Keratinocyte (primary cell): ENCODE measurements at places on chromosomes 7 and 10.

GRCh38 chr10:16724509-16724908 lies 92.7 kb downstream of the RSU1 start:
- no peak for DNase-seq

- DNase-seq: no peak
Observed at GRCh38 chr10:125871338-125871737, 9.8 kb downstream of the DHX32 start.

DNA sequence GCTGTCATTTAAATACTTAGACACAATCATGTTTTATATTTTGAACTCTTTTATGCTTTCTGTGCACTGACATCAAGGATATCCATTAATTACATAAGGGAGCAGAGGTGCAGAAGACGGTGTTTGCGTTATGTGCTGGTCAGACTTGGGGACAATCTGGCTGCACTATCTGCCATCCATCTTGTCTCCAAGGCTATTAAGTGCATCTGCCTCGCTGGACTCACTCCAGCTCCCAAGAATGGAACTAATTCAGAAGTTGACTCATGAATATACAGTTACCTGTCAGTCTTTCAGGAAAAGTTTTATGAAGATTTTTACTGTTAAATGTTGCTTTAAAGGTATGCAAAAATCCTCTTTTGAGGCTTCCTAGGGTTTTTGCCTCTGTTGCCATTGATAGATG lies 391.0 kb downstream of the SUGCT start:
- no peak for DNase-seq

- DNase-seq: no peak
Observed at GRCh38 chr7:134737566-134738345, 41.7 kb upstream of the CALD1 start.

GRCh38 chr7:99374111-99375064 lies at the start of gene ARPC1B:
Gene ARPC1B (plus strand): TSS chr7:99374730. CDS start chr7:99385715, 10,985 bp downstream.
- no peak for DNase-seq

DNA sequence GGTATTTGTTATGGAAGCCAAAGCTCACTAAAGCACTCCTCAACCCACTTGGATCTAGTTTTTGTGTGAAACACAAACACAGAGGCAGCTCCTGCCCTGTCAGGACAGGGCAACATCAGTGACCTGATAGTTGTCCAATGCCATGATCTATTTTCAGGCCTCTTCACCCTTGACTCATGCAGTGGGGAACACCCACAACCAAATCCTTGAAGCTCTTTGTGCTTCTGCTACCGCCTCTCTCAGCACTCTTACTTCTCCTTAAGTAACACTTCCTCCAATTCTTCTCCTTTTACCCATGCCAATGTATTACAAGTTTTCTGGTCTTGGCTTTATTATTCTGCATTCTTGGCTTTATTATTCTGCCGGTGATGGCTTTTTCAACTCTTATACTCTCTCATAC lies 425.3 kb downstream of the INHBA start:
- no peak for DNase-seq

- DNase-seq: no peak
Observed at GRCh38 chr10:101231092-101231491, 1.8 kb upstream of the LBX1 start.

GRCh38 chr7:93115796-93116195 lies 2.0 kb downstream of the SAMD9 start:
- DNase-seq: peak; percentile 15

DNA sequence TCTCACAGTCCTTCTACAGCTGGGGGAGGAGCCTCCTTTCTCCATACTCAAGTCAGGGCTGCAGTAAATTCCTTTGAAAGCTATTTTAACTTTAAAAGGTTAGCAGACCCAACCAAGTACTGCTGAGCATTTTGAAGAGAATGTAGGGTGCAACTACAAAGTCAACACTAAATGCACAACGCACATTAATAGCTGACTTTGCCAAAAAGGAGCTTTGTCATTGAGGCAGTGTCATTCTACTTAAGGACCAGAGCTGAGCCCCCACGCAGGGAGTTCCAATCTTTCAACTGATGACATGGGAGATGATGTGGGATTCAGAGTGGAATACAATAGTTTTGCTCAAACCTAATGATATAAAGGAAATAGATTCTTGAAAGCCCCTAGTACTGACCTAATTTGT lies 20.3 kb downstream of the TECTB start:
- DNase-seq: no peak
